ENCODE measurements at places on chromosomes 2 and 18.

DNA sequence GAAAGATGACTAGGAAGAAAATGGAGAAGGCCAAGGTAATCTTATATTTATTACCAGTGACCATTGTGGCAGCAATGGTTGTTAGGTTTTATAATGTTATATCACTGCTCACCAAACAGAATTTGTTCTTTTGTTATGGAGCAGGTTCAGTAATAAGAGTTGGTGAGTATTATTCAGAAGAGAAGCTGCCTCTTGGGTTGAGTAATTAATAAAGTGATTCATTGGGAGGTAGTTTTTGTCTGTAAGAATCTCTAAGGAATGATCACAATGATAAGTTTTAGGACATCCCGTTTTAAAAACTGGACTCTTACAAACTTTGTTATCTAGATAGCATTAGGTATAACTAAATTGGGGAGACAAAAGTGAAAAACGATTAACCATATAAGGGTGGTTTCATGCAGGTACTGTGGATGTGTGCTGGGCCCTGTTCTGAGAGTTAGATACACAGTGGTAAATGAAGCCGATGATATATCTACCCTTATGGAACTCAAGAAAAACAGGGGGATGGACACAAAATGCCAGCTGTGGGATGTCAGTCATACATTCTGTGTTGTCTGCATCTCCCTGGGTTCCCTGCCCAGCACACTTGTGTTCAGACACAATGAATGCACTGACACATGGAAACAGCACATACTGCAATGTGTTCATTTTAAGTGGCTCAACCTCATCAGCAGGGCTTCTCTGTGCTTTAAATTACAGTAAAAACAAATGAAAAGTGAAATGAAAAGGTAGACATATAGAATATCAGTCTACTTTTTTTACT lies 7.5 kb downstream of the MAP4K4 start:
- DNase-seq = no peak

GRCh38 chr2:165901620-165902298 lies 51.8 kb downstream of the TTC21B start:
- DNase-seq = no peak

GRCh38 chr2:235027558-235028214 lies 75.9 kb downstream of the SH3BP4 start:
- DNase-seq = no peak

GRCh38 chr2:1137264-1137663 lies 186.6 kb downstream of the SNTG2 start:
- no peak for DNase-seq
